ENCODE measurements at places on chromosomes 6 and 20.

- no peak for DNase-seq
Measured at GRCh38 chr6:146056506-146056905, 27.6 kb downstream of the GRM1 start.

GRCh38 chr6:139114746-139115145 lies 20.1 kb upstream of the HECA start:
- DNase-seq = no peak

DNA sequence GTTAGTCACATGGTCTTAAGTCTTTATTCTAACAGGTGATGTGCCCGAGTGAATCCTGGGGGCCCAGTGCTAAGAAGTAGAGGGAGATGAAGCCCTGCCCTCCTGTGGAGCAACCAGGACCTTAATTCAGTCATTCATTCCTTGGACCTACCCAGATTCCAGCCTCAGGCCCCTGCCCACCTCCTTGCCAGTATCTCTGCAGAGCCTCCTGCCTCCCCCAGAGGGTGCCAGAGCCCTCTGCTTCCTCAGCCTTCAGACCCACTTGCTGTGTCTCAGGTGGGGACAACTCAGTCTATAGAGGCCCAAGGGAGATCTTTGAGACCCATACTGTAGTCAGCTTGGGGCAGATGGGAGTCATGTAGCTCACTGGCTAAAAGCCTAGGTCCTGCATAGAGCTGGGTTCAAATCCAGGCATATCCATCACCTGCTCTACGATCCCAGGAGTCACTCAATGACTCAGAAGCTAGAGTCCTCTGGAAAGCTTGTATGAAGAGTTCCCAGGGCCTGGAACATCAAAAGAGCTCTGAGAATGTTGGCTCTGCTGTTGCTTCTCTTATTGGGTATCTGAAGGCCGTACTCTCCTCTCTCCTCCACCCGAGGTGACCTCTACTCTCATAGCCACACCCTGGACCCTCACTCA lies 3.9 kb upstream of the SIGLEC1 start:
- DNase-seq = peak; percentile 71

DNA sequence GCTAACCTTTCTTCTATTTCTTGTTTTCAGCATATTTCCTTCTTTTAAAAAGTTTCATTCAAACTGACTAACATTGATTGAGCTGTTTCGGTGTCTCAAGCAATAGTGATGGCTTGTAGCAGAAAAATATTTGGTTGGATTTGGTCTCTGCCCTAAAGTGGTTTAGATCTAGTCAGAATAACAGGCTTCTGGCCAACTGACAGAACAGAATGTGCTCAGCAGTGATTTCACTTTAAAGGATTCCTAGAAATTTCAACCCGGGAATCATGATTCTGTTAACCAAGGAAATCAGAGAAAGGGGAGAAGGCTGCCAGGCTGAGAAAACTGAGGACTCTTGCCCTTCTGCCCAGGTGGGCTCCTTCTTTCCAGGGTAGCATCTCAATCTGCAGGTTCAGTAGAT lies 16.6 kb upstream of the GSTA1 start:
- DNase-seq = no peak

GRCh38 chr20:24499472-24499871 lies 30.0 kb downstream of the SYNDIG1 start:
- DNase-seq = no peak

GRCh38 chr6:3194535-3195419 lies 32.7 kb downstream of the TUBB2B start:
- DNase-seq = no peak

GRCh38 chr6:31796993-31797385 lies 1.4 kb upstream of the VARS1 start:
- no peak for DNase-seq

GRCh38 chr6:66161546-66162108 lies 454.6 kb upstream of the EYS start:
- DNase-seq = no peak

DNA sequence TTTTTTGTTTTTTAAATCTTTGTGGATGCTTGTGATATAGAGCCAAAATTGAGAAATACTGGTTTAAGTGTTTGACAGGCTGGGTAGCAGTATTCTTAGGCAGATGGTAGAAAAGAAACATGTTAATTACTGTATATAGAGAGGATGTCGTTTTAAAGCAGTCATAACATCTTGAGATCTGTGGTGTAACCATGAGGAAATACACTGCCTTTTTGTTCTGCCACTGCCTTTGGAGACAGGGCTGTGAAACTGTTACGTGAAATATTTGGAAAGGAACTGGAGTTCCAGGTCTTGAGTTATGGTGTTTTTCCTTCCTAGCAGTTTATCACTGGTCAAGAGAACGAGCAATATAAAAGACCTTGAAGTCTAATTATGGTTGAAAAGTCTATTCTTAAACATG lies 19.5 kb downstream of the STXBP5 start:
- DNase-seq = no peak

- DNase-seq = peak; percentile 42
Measured at GRCh38 chr20:63624486-63624885, 2.4 kb downstream of the GMEB2 start.

- DNase-seq = no peak
Measured at GRCh38 chr6:168650671-168651111, 209.7 kb downstream of the SMOC2 start.

DNA sequence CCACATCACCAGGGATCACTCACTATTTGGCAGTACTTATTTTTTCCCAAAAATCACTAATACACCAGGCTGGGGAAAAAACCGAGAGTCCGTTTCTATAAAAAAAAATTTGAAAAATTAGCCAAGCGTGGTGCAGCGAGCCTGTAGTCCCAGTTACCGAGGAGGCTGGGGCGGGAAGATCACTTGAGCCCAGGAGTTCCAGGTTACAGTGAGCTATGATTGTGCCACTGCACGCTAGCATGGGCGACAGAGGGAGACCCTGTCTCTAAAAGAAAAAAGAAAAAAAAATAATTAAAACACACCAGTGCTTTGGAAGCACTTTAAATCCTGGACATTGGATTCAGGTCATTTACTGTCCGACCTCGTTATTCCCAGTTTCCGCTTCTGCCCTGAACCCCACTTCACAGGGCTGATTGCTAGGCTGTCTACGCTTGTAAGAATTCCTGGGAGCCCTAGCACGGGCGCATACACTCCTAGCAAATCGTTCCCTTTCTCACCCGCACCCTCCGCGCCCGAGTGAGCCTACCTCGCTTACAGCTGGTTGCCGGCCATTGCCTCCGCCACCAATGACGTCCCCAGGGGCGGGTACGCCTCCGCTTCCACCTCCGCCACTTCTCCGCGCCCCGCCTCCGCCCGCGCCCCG lies at the start of gene TPMT:
Gene TPMT, minus strand, starts transcription at position 571 of the 643 bp plus-strand sequence. CDS start 5,950 bp downstream, outside the sequence.
- DNase-seq = no peak

DNA sequence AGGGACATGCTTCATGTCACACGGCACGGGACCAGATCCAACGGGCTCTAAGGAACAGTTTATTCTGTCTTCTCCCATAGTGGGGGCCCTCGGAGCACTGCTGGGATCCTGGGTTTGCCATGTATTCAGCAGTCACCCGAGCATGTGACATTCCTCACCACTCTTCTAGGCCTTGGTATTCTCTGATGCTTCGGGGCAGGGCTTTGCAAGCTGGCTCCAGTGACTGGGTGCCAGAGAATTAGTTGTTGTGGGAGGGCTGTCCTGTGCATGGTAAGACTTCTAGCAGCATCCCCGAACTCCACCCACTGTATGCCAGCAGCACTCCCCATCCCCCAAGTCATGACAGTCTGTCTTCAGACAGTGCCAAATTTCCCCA lies 5.4 kb downstream of the CCN5 start:
- DNase-seq = no peak

DNA sequence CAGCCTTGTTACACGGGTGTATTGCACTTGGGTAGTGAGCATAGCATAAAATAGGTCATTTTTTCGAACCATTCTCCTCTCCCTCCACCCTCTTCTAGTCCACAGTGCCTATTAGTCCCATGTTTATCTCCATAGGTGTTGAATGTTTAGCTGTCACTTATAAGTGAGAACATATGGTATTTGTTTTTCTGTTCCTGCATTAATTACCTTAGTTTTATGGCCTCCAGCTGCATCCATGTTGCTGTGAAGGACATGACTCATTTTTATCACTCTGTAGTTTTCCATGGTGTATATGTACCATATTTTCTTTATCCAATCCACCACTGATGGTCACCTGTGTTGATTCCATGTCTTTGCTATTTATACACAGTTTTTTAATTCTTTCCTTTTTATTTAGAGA lies 889.5 kb downstream of the EYS start:
- no peak for DNase-seq

DNA sequence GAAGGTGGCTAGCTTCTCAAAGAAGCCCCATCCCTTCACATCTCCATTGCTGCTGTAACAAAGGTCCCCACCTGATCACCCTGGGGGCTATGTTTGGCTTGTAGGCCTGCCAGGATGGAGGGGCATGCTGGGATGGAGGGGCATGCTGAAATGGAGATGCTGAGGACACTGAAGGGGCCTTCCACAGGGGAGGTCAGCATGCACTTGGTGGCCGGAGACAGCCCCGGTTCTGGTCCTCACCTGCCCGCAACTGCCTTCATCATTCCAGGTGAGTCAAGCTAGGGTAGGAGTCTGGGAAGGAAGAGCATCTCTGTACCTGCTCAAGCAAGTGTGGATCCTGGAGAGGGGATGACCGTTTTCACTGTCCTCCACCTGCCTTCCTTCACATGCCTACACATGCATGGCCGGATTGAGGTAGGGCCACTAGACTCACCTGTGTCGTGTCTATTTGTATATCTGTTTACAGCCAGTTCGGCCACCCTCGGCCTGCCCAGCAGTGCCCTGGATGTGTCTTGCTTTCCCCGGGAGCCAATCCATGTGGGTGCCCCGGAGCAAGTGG lies 6.0 kb downstream of the L3MBTL1 start:
- DNase-seq = no peak

DNA sequence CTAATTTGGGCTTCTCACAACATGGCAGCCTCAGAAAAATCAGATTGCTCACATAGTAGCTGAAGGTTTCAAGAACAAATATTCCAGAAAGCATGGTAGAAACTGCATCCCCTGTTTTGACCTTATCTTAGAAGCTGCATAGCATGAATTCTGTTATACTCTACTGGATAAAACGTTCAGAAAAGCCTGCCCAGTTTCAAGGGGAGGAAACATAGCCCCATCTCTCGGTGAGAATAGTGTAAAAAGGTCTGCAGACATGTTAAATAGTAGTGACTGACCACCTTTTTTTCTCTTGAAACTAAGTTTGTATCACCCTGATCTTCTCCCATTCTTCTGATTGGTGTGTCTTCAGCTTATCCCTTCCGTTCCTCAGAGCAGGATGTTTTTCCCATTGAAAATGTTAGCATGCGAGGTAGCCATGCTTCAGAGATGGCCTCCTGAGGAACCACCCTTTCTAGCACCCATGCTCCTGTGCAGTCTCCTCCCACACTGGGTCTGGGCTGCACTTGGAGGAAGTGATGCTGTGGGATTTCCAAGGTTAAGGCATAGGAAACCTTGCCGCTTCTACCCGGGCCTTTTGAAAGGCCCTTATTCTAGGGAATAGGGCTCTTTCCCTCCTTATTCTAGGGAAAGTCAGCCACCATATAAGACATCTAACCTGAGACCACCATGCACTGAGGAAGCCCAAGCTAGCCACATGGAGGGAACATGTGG lies 50.1 kb downstream of the MARCKS start:
- DNase-seq = no peak

All from HEK293T (cell line).